Left kidney (tissue), 8 donors: ENCODE measurements at places on chromosomes 3 and 15. TPM values are rescaled to one million over a fixed set of nuclear protein-coding genes. Genes with fewer than 3 reads are reported as not detected.

ABCF3 gene
- polyA plus RNA-seq, result 65.4 TPM

SLC22A13 gene
- polyA plus RNA-seq, result 4.4 TPM

ASB14 gene
- polyA plus RNA-seq, result 1.4 TPM

CTXND1 gene
- 11.0 TPM for polyA plus RNA-seq

CEMIP gene
- polyA plus RNA-seq, result 6.7 TPM

SLC28A1 gene
- 7.5 TPM for polyA plus RNA-seq

CELSR3 gene
- polyA plus RNA-seq, result 1.1 TPM

STX19 gene
- 0.32 TPM for polyA plus RNA-seq

TGM5 gene
- polyA plus RNA-seq, result not detected

- peak; percentile 37 for DNase-seq
Observed at GRCh38 chr3:145776782-145777408, 384.1 kb downstream of the PLOD2 start.

DNA sequence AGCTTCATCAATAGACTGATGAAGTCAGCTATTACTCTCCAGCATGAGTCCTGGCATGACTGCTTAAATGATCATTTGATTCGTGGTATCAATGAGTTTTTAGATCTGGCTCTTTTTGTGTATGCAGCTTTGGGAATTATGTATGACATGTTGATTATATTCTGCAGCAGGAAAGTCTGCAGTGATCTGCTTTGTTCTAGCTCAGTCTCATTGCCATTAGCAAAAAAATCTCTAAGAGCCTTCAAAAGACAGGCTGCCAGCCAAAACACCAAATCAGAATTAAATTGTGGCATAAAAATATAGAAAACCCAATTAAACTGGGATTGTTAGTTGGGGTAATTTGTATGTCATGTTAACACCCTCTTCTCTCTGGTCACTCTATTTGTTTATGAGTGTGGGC is 1021.0 kb upstream of the SEMA6D start:
- no peak for DNase-seq

- no peak for DNase-seq
Observed at GRCh38 chr15:33675246-33675645, 293.1 kb upstream of the CHRM5 start.

DNA sequence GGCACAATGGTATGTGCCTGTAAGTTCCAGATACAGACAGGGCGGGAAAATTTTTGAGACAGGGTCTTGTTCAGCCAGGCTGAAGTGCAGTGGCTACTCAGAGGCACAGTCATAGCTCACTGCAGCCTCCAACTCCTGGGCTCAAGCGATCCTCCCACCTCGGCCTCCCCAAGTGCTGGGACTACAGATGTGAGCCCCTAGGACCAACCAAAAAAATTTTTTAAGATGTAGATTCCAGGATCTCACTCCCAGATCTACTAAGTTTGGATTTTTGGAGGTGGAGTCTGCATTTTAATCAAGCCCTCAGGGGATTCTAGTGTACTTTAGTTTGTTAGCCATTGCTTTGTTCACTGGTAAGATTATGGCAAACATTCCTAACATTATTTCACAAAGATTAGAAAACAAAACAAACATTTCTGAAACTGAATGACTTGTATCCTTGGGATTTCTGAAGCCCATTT is 2.7 kb downstream of the LIPH start:
- no peak for DNase-seq

- no peak for DNase-seq
Observed at GRCh38 chr3:126116526-126116925, 32.6 kb upstream of the SLC41A3 start.

DNA sequence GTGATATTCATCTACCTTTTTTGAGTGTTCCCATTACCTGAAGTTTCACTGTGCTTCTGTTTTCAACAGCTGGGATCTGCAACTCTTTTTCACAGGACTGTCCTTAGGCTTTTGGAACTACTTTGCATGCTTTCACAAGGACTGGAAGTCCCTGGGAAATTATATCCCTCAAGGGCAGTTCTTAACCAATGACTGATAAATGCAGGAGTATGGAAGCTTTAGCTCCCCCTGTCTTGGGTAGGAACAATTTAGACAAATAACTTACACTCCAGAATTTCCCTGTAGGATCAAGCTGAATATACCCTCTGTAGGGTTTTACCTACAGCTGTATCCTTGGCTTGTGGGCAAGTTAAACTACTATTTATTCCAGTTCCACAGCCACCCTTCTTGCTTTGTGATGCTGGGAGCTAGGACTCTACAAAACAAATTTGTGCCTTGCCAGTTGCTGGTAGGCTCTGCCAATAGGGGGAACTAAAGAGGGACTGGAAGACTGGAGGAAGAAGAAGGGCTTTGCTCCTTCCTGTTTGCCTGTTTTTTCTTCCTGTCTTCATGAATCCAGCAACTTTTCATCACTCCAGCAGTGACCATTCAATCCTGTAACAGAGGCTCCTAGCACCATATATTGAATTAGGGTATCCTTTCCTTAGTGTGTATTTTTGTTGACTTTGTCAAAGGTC is 6.8 kb upstream of the ZNF280D start:
- DNase-seq, result no peak

DNA sequence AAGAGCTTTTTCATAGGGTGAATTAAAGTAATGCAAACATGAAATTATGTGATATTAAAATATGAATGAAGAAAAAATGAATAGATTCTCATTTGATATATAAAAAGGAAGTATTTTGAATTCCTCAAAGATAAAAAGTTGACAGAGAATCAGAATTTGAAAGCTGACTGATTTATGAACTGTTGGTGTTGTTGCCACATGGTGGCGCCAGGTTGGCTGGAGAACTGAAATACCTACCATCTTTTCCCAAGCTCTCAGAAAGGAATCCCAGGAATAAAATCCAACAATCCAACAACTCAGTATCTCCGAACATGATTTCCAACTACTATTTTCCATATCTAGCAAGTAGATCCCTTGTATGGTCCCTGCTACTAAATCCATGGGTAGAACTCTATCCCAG is 3.1 kb downstream of the MYRIP start:
- DNase-seq, result no peak

- no peak for DNase-seq
Observed at GRCh38 chr15:63457379-63457778, 47.0 kb upstream of the USP3 start.

DNA sequence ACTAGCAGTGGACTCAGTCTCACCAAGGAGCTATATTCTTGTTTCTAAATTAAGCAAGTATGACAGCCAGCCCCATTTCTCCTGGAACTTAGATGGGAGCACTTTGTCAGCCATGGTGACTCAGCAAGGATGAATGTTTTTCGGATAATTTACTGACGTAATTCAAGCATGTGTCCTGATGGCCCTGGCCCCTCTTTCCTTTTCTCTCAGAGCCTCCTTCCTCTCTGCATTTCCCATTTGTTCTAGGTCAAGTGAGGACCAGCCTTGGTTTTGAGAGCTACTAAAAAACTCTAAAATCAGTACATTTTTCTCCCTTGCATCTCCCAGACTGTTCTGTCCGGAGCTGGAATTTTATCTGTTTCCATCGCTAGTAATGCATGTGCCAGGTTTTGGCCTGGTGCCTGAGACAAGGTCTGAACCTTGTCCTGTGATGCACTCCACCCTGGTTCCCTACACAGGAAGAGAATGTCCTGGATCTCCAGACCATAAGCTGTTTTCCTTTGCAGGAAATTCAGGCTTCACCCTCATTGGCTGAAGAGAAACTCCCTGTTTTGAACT is 256.6 kb upstream of the ROPN1 start:
- no peak for DNase-seq

DNA sequence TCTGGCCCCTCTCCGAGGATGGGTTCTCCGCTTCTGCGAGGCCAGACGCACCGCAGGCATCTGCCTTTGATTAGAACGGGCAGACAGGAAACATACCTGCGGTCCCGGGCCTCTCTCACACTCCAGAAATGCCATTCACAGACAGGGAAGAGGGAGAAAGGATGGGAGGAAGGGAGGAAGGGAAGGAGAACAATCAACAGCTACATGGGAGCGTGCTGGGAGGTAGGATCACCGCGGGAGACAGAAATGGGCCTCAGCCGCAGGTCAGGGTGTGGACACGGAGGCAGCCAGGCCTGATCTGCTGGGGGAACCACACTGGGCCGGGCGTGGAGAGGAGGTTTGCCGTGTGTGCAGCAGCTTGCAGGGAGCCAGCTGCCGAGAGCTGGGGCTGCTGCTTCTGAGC is 90.7 kb upstream of the RGMA start:
- DNase-seq, result no peak

- no peak for DNase-seq
Observed at GRCh38 chr3:41356775-41357174, 157.5 kb downstream of the CTNNB1 start.

DNA sequence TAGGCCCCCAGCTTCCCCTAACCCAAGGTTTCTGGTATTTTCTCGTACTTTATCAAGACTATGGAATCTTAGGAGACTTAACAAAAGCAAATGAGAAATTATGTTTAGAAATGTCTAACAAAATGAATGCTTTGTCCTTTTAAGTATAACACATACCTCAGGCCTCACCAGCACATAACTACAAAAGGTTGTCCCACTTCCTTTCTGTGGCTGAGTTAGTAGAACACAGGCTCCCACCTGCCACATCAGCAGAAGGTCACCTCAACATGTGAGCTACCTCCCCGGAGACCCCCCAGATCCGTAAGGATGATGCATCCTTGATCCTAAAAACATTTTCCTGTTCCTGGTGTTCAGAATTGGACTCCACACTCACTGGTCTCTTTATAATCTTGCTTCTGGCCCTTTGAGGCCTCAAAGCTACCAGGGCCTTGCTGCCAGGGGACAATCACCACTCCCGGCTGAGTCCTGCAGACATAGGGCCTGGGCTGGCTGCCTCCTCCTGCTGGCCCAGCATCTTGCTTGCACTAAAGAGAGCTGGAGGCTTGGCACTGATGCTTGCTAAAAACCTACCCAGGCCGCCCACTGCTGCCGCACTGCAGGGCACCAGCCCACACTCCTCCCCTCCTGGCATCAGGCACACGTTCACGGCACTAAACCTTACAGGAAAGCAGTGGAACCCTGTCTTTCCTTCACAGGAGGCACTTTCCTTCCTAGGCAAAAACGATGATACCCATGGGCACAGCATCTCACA is 2.9 kb downstream of the CCRL2 start:
- DNase-seq, result no peak

- DNase-seq, result no peak
Observed at GRCh38 chr3:127750226-127751031, 71.9 kb downstream of the MGLL start.

GRCh38 chr3:90068783-90069182 is 961.4 kb downstream of the EPHA3 start:
- no peak for DNase-seq

DNA sequence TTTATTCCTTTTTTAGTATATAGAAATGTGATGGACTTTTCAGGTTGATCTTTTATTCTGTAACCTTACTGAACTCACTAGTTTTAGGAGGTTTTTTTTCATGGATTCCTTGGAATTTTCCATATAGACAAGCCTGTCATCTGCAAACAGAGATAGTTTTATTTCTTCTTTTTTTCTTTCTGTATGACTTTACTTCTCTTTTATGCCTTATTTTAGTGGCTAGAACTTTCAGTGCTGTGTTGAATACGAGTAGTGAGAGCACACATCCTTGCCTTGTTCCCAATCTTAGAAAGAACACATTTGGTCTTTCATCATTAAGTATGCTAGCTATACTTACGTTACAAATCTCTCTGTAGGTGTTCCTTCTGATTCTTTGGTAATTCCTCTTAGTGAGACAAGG is 336.5 kb downstream of the PTPRG start:
- DNase-seq, result no peak

DNA sequence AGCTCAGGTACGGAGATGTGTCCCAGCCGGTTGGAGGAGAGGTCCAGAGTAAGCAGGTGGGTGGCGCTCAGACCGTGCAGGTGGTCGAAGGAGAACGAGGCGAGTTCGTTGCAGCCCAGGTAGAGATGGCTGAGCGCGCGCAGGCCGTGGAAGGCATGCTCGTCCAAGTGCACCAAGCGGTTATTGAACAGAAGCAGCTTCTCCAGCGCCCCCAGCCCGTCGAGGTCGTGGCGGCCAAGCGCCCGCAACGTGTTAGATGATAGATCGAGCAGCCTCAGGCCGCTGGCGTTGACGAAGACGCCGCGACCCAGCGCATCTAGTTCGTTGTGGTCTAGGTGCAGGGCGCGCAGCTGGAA is 648 bp downstream of the AMIGO3 start:
- DNase-seq, result peak; percentile 8

DNA sequence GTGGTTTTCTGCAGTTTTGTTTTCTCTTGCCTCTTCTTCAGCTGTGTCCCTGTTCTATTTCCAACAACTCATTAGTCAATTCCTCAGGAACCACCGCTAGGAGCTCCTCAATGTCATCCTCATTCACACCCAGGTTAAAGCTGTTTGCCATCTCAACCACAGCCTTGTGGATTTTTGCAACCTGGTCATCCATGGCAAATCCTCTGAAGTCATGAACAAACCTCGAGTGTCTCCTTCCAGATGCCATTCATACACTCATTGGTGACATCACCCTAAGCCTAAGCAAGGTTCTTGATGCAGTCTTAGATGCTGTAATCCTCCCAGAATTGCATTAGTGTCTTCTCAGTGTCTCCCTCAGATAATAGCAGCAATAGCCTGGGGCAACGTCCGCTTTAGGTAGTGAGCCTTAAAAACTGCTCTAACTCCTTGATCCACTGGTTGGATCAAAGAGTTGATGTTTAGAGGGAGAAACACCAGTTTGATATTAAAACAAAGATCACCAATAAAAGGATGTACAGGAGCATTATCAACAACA is 31.5 kb upstream of the ZNF502 start:
- no peak for DNase-seq

DNA sequence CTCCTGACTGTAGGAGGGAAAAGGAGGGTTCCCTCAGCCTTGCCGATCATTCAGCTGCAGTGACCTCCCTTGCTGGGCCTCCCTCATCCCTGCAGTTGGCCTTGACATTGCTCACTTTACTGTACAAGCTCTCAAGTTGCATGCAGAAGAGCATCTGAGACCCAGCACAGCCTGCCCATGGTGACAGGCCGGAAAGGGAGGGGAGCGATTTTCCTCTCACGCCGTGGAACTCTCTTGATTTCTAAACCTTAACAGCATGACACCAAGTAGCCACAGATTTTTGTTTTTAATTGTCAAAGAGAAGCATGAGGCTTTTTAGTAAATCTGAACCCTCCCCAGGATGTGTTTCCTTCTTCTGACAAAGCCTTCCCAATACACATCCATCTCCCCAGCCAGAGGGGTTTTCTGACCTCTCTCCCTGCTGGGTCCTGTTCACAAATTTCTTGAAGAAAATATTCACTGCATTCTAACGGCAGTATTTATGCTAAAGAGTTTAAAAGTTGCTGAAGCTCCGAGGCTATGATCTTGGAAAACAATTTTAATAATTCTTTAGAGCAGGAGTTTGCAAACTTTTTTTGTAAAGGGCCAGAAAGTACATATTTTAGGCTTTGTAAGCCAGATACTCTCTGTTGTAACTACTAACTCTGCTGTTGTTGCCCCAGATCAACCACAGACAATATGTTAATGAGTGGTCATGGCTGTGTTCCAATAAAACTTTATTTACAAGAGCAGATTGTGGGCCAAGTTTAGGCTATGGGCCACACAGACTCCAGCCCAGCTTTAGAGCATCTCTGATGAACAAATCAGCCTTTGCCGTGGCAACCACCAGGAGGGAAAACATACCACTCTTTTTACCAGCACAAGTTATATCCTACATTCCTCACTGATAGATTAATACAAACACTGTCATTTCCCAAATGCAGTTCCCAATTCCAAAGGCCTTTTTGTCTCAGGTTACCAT is 34.8 kb downstream of the LMCD1 start:
- DNase-seq, result peak; percentile 36
